PC-9 (cell line): ENCODE measurements at places on chromosomes 6 and 20. TPM values are rescaled to one million over a fixed set of nuclear protein-coding genes. Genes with fewer than 3 reads are reported as not detected.

Gene BMP5
- 0.20 TPM in 1 of 2 replicates, not detected in the other for total RNA-seq

Gene POLR1C
- total RNA-seq = 41.4 and 42.2 TPM in 2 replicates

Gene RBL1
- total RNA-seq = 14.6 and 23.0 TPM in 2 replicates

Gene NINL
- 19.6 and 39.9 TPM in 2 replicates for total RNA-seq

Gene CALHM6
- total RNA-seq = not detected in 2 replicates
